ENCODE measurements at places on chromosomes 7 and 10. TPM values are rescaled to one million over a fixed set of nuclear protein-coding genes. Genes with fewer than 3 reads are reported as not detected.

LRRC61 gene
- total RNA-seq, result not detected

GNGT1 gene
- total RNA-seq, result not detected

NT5C3A gene
- total RNA-seq, result 34.6 TPM

PDE6C gene
- total RNA-seq, result 0.29 TPM

CALHM1 gene
- total RNA-seq, result 0.58 TPM

CLRN3 gene
- total RNA-seq, result not detected

FKBP6 gene
- 0.24 TPM for total RNA-seq

SPACDR gene
- total RNA-seq, result 2.0 TPM

ADAMTS14 gene
- total RNA-seq, result 0.19 TPM

KDM7A gene
- total RNA-seq, result 11.2 TPM

CALML5 gene
- total RNA-seq, result 5.0 TPM

KLF14 gene
- total RNA-seq, result 0.68 TPM

LRRC17 gene
- 139 TPM for total RNA-seq

SKIDA1 gene
- 0.22 TPM for total RNA-seq

PPP1R9A gene
- 26.6 TPM for total RNA-seq

SLC16A9 gene
- 3.8 TPM for total RNA-seq

OPN1SW gene
- total RNA-seq, result 0.57 TPM

IKZF1 gene
- 0.22 TPM for total RNA-seq

UTF1 gene
- total RNA-seq, result not detected

UCMA gene
- total RNA-seq, result not detected

ASB4 gene
- total RNA-seq, result 0.85 TPM

GNAI1 gene
- 33.1 TPM for total RNA-seq

CYP3A4 gene
- total RNA-seq, result 0.22 TPM

ZNF804B gene
- total RNA-seq, result 0.67 TPM

PNLIPRP2 gene
- not detected for total RNA-seq

ARL3 gene
- 20.5 TPM for total RNA-seq

GRM3 gene
- total RNA-seq, result 4.1 TPM

GHRHR gene
- not detected for total RNA-seq

Measured in motor neuron (in vitro differentiated cells).